ENCODE measurements at places on chromosomes 11 and 22. TPM values are rescaled to one million over a fixed set of nuclear protein-coding genes. Genes with fewer than 3 reads are reported as not detected.

Gene MAP6
- total RNA-seq, result not detected

Gene GRAMD4
- total RNA-seq, result 14.8 TPM

DNA sequence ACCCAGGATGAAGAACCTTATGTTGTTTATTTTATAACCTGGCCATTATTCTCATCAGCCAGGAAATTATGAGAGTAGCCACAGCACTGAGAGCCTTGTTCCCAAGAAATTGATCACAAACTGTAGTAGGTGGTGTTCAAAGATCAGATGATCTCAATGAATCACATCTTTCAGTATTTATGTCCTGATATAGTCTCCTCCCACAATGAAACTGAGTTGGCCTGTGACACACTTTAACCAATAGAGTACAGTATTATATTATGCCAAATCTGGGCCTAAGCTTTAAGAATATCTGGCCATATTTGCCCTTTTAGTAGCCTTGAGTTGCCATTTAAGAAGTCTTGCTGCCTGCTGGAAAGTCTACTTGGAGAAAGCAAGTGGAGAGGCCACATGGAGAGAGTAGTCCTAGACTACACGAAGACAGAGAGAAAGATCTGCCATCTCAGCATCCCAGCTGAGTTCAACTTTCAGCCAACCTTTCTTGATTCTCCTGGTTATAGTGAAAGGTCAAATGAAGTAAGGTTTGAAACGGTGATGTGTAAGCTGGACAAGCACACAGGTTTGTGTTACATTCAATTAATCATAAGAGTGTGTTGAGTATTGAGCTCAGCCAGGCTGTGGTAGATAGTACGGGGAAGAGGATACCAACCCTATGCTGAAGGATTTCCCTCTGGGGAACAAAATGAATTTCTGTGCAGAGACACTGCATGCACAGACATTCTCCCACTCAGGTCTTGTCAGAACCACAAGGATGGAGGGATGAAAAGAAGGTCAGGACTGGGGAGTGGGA lies 561.8 kb downstream of the SOX6 start:
- no peak for DNase-seq
- H3K4me1 ChIP-seq, result no peaks in the 10 kb centered on the region
- H3K36me3 ChIP-seq, result no peaks in the 10 kb centered on the region
- H3K27ac ChIP-seq, result no peak overlapping the region

DNA sequence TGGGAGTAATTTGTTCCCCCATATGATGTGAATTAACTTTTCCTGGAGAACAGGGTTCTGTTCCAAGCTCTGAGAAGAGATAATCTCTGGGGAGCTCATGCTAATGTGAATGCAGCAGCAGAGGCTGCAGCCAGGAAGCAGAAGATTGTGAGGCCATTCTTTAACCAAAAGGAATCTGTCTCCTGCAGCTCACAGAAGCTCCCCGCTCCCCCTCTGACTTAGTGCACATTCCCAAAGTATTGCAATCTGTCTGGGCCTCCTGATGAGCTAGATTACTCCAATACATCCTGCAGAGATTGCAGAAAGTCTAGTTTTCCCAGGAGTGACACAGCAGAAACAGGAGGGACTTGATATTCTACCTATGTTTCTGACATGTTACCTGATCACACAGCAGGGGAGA lies 420.6 kb upstream of the FAT3 start:
- no peak overlapping the region for H3K4me3 ChIP-seq
- no peaks in the 10 kb centered on the region for H3K4me1 ChIP-seq
- no peaks in the 10 kb centered on the region for H3K36me3 ChIP-seq
- no peak for DNase-seq
- no peaks in the 10 kb centered on the region for H3K27me3 ChIP-seq

DNA sequence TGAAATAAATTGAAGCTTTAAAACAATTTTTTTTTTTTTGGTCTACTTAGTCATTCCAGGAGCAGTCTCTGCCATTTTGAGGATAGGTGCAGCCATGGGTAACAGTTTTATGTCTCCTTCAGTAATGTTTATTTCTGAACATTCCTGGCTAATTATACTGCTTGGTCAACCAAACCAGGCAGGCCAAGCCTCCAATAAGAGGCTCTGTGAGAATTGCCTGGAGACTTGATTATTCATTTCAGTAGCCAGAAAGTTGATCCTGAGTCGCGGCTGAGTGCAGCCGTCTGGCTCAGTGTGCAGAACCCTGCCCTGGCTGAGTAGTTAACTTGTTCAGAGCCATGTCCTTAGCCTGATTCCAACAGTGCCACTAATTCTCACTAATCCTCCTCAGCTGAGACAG lies 364.0 kb upstream of the FAT3 start:
- H3K27me3 ChIP-seq, result no peaks in the 10 kb centered on the region
- no peak for DNase-seq
- no peaks in the 10 kb centered on the region for H3K4me1 ChIP-seq
- H3K4me3 ChIP-seq, result no peak overlapping the region
